Testis (tissue), 5 donors: ENCODE measurements at places on chromosomes 1 and 21.

DNA sequence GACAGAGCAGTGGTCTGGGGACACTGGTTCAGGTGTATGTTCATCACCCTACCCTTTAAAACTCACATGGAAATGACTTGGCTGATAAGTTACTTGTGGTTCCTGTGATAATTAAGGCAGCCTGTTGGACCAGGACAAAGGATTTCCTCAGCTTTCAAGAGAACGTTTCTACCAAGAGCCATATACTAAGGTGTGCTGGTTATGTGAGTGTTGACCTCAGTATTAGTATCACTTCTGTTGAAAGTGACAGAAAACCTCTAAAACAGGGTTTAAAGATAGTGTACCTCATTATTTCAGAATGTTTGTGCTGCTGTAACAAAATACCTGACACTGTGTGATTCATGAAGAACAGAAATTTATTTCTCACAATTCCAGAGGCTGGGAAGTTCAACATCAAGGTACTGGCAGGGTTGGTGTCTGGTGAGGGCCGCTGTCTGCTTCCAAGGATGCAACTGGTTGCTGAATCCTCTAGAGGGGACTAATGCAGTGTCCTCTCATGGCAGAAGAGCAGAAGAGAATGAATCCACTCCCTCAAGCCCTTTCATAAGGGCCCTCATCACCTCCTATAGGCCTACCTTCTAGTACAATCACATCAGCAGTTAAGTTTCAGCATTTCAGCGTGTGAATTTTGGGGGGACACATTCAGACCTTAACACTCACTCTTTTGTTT, 54.9 kb downstream of the UCK2 start:
- DNase-seq, result no peak

- no peak for DNase-seq
Observed at GRCh38 chr1:160267284-160267991, 5.1 kb upstream of the DCAF8 start.

- DNase-seq, result no peak
Observed at GRCh38 chr1:115239426-115239825, 98.6 kb downstream of the NGF start.

- no peak for DNase-seq
Observed at GRCh38 chr21:34043333-34043732, 30.0 kb upstream of the MRPS6 start.

GRCh38 chr1:82565146-82565545, 764.4 kb downstream of the ADGRL2 start:
- no peak for DNase-seq

DNA sequence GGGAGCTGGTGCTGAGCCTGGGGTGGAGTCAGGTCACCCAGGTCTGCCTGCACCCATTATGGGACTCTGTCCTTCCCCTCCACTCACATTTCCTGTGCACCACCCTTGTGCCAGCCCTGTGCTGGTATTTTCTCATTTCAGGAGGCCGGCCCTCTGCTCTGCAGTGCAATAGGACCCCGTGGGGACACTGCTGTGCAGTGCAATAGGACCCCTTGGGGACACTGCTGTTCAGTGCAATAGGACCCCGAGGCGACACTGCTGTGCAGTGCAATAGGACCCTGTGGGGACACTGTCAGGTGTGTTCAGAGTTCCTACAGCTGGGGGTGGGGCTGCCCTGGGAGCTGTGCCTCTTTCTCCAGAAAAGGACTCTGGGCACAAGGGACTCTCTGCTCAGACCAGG, 36.2 kb upstream of the DMBX1 start:
- DNase-seq, result no peak

DNA sequence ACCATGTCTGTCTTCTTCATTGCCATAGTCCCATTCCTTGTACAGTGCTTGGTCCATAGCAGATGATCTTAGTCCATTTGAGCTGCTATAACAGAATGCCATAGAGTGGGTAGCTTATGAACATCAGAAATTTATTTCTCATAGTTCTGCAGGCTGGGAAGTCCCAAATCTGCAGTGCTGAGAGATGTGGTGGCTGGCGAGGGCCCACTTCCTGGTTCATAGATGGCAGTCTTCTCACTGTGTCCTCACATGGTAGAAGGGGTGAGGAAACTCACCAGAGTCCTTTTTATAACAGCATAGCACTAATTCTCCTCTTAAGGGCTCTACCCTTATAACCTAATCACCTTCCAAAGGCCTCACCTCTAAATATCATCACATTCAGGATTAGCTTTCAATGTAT, 23.1 kb upstream of the RAP1A start:
- no peak for DNase-seq

DNA sequence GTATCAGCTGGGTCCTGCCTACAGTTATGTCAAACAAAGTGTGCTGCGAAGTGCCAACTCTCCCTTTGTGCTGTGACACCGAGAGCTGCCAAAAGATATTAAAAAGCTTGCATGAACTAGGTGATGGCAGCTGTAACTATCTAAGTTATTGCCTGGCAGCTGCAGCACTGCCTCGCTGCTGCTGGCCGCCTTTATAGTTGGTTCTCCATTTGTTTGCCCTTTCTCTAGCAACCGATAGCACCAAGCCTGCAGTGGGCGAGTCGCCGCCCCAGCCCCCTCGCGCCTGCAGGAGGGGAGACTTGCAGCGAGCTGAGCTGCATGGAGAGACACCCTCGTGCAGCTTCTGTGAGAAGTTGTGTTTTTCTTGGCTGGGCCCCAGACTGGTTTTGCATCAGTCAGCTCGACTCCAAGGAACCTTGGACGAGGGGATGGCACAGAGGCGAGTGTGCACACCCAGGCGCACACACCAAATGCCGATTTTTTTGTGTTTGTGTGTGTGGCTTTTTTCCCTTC, 330.6 kb downstream of the RPS6KC1 start:
- DNase-seq, result no peak

DNA sequence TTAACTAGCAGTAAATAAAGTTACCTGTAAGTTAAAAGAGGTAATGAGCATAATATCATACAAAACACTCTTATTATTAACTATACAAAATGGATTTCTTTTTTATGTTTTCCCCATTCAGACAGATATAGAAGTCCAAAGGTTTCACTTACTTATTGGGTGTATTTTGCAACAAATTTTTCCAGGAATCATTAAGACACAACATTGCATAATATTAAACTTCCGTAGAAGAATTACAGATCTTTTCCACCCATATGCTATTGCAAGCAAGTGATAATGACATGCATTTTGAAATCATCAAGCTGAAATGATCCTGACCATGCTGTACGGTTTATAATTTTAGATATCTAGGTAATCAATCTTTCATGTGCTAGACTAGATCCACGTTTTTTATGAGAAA, 957.0 kb downstream of the NCAM2 start:
- no peak for DNase-seq

GRCh38 chr1:205346956-205347574, 9.7 kb downstream of the KLHDC8A start:
- no peak for DNase-seq

DNA sequence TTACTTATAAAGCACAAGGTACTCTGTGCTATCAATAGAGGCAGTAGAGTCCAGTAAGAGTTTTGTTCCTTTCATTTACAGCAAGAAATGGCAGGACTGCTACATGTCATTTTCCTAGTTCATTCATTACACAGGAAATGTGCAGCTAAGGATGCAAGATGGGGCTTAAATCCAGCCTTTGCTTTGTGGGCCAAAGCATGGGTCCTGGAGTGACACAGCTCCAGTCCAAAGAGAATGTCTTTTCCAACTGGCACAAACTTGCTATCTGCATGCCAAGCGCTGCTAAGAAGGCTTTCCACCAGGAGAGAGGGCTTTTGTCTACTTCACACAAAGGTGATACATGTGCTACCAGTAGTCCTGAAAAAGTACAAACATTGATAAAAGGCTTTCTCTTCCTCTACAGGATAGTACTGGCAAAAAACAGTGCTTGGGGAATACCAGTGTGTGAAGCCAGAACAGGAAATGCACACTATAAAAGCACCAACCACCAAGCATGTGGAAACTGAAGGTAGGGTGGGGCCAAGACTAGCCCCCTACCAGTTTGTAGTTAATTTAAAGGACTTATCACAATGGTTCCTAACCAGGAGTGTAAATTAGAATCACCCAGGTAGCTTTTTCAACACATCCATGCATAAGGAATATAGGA, 68.7 kb downstream of the ARID4B start:
- DNase-seq, result no peak

GRCh38 chr1:194267021-194267420, 1080.6 kb upstream of the B3GALT2 start:
- no peak for DNase-seq

DNA sequence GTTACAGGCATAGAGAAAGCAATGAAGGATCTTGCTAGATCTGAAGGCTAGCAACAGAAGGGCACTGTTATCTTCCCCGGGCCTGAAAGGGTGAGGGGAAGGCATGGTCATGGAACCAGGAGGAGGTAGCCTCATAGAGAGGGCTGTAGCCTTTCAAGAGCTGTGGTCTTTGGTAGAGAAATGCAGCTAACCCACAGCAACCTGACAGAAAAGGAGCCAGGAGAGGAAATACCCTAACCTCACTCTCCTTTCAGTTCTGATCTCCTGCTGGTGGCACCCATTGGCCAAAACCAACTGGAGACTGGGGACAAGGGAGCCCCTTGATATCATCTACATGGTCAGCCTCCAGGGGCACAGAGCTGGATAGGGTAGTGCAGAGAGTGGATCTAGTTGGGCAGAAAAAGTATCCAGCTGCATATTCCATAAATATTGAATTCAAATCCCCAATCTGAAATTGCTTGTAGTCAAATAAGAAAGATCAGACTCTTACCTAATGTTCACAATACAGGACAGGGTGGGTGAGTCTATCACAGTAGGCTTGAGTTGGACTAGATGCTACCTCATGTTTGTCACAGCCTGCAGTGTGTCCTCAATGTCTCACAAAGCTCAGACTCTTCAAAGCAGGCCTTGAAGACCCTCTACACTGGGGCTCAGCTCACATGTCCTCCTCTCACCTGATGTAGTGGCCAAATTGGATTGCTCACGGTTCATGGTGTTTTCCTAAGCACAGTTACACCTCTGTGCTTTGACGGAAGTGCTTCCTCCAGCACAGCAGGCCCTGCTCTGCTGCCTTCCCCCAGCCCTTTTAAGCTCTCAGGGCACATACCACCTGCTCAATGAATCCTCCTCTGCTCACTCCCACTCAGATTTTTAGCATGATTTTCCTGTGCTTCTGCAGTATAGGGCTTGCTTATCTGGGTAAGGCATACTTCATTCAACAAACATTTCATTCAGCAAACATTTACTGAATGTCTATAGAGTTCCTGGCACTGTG, 74.1 kb upstream of the JUN start:
- DNase-seq, result no peak

GRCh38 chr1:212512816-212513559, 80.3 kb downstream of the NENF start:
- DNase-seq, result no peak

DNA sequence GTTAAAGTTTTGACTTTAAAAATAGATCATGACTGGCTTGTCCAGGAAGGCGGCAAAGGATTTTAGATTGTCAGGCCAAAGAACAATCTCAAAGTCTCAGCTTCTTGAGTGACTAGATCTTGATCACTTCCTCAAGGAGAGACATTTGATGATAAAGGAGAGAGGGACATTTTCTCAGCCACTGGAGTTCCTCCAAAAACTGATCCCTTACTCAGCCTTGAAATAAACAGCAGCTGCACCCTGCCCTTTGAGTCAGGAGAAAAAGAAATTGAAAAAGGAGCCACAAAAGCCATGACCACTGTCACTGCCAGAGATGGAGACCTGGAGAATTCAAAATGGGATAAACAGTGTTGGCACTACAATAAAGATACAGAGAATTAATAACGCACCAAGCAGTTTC, 288.4 kb upstream of the PRMT6 start:
- no peak for DNase-seq

DNA sequence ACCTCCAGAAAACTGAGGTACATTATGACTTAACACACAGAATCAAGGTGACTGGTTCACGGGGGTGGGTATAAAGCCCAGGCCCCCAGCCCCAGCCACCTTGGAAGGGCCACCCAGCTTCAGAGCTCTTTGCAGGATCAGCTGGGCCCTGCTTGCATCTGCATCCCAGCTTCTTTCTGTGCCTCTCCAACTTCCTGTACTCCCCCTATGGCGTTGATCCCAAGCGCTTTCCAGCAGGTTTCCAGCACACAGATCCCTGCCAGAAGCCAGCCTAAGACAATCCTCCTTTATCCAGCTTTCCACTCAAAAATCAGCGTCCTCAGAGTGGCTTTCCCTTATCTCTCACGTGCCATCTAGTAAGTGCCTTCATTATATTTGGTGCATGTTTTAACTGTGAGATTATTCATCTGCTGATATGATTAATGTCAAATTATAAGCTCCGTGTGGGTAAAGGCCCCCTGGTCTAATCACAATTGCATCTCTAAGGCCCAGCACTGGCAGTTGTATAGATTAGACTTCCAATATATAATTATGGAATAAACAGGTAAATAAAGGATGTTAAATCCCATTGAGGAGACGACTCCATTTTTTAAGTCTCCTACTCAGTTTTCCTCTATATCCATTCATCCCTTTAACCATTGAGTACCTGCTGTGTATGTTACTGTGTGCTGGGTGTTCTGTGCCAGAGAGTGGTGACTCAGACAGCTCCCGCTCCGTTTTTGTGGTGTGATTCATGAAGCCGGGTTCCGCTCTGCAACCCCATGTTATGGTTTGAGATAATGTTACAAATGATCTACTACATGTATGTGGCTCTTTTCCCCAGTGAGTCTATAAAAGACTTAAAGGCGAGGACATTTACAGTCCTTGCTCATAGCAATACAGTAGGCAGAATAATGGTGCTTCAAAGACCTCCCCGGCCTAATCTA, 387.6 kb downstream of the PCP4 start:
- no peak for DNase-seq

- DNase-seq, result no peak
Observed at GRCh38 chr21:42637267-42638041, 16.0 kb upstream of the PDE9A start.

DNA sequence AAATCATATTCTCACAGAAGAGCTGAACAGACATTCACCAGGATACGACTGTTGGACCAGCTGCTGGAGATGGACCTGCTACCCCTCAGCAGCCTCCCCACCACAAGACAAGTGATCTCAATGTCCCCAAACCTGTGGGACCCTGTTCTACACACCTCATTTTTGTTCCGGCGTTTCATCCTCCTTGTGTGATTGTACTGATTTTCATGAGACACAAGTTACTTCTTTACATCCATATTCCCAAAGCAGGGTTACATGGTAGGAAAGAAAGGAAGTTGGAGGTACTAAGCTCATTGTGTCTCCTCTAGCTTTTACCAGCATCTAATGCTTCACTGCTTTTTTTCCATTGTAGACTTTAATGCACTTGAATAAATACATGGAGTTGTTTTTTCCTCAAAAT, 8.7 kb downstream of the ADAMTS1 start:
- DNase-seq, result no peak
